ENCODE measurements at places on chromosomes 7 and 10.

GRCh38 chr7:12434012-12434642 lies 30.5 kb upstream of the VWDE start:
- no peak for DNase-seq
- no peak overlapping the region for H3K4me3 ChIP-seq
- no peaks in the 10 kb centered on the region for H3K36me3 ChIP-seq
- no peaks in the 10 kb centered on the region for H3K4me1 ChIP-seq
- no peaks in the 10 kb centered on the region for H3K27me3 ChIP-seq

- H3K4me1 ChIP-seq, result peaks cover 6% of the 10 kb centered on the region
- no peak overlapping the region for H3K27ac ChIP-seq
- no peak for DNase-seq
- no peaks in the 10 kb centered on the region for H3K27me3 ChIP-seq
- H3K4me3 ChIP-seq, result no peak overlapping the region
Observed at GRCh38 chr7:18208921-18209320, 181.3 kb upstream of the PRPS1L1 start.

DNA sequence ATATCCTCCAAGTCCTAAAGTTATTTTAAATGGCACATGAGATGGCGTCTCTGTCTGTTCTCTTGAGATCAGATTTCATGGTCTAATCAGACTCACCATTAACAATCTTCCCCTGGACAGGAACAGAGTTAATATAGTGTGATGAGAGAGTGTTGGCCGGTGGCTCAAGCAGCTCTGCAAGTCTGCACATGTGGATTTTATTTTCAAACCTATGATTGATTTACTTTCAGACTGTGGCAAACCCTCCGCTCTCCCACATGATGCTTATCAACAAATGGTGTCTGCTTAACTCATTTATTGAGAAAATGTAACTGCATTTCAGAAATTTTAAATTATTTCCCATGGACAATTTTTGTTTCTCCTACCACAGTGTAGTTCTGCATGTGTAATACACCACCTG lies 46.5 kb upstream of the HGF start:
- peak; percentile 8 for DNase-seq
- H3K36me3 ChIP-seq, result no peaks in the 10 kb centered on the region
- no peaks in the 10 kb centered on the region for H3K27me3 ChIP-seq
- peaks cover 3% of the 10 kb centered on the region for H3K4me1 ChIP-seq
- no peak overlapping the region for H3K27ac ChIP-seq

DNA sequence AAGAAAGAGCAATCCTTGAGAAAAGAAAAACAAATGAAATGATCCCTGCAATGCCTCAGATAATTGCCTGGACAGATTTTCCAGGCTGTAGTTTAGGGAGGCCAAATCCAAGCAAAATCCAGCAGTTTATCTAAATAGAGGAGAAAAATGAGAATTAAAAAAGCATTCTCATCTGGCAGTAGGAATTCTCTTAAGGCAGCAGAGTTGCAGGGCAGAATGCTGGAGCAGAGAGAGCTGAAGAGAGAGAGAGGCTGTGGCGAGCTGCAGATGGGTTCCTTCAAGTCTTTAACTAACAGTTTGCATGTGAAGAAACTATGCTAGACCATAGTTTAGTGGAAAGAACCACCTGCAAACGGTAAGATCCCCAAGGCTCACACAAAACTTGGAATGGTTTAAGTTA lies 6.0 kb upstream of the LIPA start:
- H3K27me3 ChIP-seq, result no peaks in the 10 kb centered on the region
- H3K27ac ChIP-seq, result no peak overlapping the region
- DNase-seq, result no peak
- H3K4me1 ChIP-seq, result no peaks in the 10 kb centered on the region
- no peak overlapping the region for H3K4me3 ChIP-seq

DNA sequence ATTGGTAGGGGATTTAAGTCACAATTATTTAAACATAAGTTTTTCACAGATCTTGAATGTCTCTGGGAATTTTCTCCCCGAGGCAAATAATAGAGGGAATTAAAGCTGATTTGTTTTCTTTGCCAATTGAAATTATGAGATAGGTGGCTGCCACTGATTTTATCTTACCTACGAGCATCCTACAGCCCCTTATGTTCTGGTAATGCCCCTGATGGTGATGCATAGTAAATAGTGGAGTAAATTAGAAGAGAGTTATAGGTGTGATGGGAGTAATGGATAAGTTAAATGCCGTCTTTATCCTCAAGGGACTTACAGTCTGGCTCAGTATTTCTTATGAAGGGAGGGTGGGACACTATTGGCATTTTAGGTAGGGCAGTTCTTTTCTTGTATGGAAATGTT lies 58.1 kb downstream of the HDAC9 start:
- no peak overlapping the region for H3K27ac ChIP-seq
- H3K27me3 ChIP-seq, result no peaks in the 10 kb centered on the region
- H3K4me3 ChIP-seq, result no peak overlapping the region
- DNase-seq, result no peak
- H3K4me1 ChIP-seq, result no peaks in the 10 kb centered on the region

DNA sequence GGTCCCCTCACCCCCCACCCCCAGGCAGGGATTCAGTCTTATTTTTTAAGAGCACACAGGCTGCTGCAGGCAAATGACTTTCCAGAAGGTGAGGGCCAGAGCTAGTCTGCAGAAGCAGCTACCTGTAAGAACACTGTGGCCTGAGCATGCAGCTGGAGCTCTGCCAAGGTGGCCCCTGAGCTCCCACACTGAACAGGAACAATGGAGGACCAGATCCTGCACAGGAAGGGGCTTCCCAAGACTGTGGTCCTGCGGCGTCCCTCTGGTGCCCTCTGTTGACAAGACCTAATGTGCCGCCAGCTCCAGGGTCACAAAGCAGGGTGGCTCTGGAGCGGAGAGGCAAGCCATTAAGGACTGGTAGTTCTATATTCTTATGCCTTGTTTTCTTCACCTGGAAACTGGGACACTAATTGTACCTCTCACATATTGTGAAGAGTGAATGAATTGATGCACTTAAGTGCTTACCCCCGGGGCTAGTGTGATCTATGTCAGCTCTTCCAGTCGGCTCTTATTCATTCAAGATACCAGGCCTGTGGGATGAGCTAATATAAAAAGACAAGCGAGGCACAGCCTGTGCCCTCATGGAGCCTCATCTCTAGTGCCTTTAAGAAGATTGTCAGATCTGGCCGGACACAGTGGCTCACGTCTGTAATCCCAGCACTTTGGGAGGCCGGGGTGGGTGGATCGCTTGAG lies 8.0 kb upstream of the BEND7 start:
- H3K36me3 ChIP-seq, result no peaks in the 10 kb centered on the region
- H3K4me1 ChIP-seq, result no peaks in the 10 kb centered on the region
- H3K4me3 ChIP-seq, result no peak overlapping the region
- H3K27ac ChIP-seq, result no peak overlapping the region
- peaks cover 8% of the 10 kb centered on the region for H3K27me3 ChIP-seq

DNA sequence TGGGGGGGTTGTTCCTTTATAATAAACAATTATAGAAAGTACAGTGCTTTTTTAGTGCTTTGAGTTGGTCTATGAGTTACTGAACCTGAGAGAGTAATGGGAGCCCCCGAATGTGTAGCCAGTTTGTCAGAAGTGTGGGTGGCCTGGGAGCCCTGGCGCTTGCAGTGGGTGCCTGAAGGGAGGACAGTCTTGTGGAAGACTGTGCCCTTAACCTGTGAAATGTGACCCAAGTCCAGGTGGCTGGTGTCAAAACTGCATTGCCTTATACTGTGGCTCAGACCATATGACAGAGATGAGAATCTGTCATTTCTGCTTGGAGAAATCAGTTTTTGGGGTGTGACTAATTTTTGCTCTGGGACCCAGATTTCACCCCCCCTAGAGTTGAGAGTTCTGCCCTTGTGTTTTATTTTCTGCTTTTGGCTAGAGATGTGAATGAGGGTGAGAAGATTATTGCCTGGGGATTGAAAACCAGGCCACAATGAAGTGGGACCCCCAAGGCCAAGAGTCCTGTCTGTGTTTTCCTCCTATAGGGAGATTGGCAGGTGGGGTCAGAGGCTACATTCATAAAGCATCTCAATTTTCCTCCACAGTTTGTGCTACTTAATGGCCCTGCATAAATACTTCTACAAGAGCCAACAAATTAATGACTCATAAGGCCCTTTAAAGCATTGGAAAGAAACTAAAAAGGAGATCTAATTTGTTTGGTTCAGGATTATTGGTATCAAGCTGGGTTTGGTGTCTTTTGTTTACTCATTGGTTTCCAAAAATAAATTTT lies 24.1 kb upstream of the CARD11 start:
- no peak overlapping the region for H3K27ac ChIP-seq
- no peaks in the 10 kb centered on the region for H3K27me3 ChIP-seq
- no peak overlapping the region for H3K4me3 ChIP-seq
- H3K36me3 ChIP-seq, result no peaks in the 10 kb centered on the region
- no peak for DNase-seq

GRCh38 chr7:150620617-150621371 lies 11.4 kb downstream of the GIMAP6 start:
- H3K4me3 ChIP-seq, result no peak overlapping the region
- H3K27me3 ChIP-seq, result peaks cover 8% of the 10 kb centered on the region
- H3K4me1 ChIP-seq, result no peaks in the 10 kb centered on the region
- DNase-seq, result no peak
- no peak overlapping the region for H3K27ac ChIP-seq

DNA sequence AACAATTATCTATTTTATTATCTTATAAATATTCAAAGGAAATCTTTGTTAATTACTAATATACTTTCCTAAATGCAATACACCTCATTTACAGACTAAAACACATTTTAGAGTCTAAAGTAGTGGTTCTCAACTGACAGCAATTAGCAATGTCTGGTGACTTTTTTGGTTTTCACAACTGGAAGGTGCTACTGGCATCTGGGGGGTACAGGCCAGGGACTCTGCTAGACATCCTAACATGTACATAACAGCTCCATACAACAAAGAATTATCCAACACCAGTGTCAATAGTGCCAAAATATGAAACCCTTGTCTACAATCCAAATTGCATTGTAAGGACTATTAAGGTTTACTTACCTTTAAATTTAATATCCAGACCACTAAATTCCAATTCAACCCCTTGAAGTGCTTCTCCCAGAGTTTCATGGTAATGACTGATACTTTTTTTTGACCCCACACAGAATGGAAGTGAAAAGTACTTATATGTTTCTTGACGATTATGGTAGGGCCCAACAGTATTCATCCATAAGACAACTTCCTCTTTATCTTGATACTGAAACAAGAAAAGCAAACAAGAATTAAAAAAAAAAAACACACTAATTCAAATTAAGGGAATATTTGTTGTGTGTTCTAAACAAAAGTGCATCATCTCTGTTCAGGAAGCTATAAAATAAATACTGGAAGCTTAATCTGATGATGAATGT lies 10.4 kb downstream of the TM9SF3 start:
- H3K36me3 ChIP-seq, result peaks cover 11% of the 10 kb centered on the region
- no peak for DNase-seq
- H3K27me3 ChIP-seq, result no peaks in the 10 kb centered on the region
- H3K27ac ChIP-seq, result no peak overlapping the region

- H3K4me1 ChIP-seq, result no peaks in the 10 kb centered on the region
- H3K27ac ChIP-seq, result no peak overlapping the region
- H3K4me3 ChIP-seq, result no peak overlapping the region
- no peaks in the 10 kb centered on the region for H3K36me3 ChIP-seq
- DNase-seq, result no peak
- no peaks in the 10 kb centered on the region for H3K27me3 ChIP-seq
Observed at GRCh38 chr10:70982443-70982842, 94.1 kb upstream of the PCBD1 start.

DNA sequence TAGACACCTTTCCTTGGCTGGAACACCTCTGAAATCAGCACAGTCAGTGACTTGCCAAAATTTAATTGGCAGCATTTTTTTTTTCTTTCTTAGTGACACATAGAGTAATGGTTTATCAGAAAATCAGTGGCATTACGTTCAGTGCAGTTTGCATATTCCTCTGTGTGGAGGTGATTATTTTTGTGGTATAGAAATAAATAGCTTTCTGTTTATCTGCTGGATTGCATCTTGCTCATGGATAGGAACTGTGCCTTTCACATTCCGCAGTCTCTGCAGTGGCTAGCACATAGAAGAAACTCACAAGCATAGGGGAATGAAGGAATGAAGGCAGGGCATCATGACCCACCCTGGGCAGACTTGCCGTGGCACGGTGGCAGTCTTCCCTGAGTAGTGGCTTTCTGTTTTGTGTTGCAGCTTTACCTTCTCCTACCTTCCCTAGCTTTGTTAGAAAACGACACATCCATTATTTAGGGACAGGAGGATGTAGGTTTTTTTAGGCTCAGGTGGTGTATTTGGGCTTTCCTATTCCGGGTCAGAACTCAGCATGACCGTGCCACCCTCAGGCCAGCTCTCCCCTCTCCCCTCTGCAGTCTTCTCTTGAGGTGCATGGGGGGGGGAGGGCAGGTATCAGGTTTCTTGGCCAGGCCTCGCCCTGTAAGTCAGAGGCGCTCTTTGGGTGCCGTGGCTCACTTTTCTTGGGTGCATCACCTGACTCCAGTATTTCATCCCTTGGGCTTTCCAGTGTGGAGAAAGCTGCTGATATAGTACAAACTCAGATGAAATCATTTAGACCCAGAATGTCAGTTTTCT lies 112.5 kb upstream of the GJD4 start:
- peaks cover 23% of the 10 kb centered on the region for H3K4me1 ChIP-seq
- H3K27me3 ChIP-seq, result no peaks in the 10 kb centered on the region
- no peaks in the 10 kb centered on the region for H3K36me3 ChIP-seq

GRCh38 chr10:91955114-91955513 lies 31.5 kb downstream of the BTAF1 start:
- no peak overlapping the region for H3K4me3 ChIP-seq
- H3K4me1 ChIP-seq, result no peaks in the 10 kb centered on the region
- H3K36me3 ChIP-seq, result peaks cover 2% of the 10 kb centered on the region
- H3K27ac ChIP-seq, result no peak overlapping the region
- no peaks in the 10 kb centered on the region for H3K27me3 ChIP-seq

DNA sequence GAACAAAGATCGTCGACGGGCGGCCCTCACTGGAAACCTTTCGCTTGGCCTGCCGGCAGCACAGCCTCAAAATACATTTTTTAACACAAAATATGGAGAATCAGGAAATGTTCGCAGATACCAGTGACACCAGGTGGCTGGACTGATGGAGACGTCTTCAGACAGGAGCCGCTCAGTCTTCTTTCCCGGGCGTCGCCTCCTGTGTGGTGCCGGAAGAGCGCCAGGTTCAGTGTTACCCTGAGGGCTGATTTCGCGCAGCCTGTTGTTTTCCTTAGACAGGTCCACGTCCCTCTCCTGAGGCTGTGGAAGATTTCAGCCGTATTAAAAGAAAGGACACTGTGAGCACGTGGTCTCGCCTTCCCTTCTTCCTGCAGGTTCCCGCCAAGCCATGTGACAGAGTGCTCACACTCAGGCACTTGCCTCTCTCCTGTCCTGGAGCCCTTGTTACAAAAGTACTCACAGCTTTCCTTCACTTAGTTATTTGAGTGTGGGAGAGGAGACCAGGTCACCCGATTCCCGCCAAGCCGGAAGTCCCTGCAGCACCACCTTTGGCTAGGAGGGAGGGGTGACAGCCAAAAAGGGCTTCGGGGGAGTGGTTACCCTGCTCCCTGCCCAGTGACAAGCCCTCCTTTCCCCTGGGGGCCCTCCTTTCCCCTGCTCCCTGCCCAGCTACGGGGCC lies 21.7 kb upstream of the PWWP2B start:
- H3K27ac ChIP-seq, result no peak overlapping the region
- no peaks in the 10 kb centered on the region for H3K36me3 ChIP-seq
- H3K27me3 ChIP-seq, result no peaks in the 10 kb centered on the region
- no peaks in the 10 kb centered on the region for H3K4me1 ChIP-seq
- no peak overlapping the region for H3K4me3 ChIP-seq
